Memory B cell (primary cell): ENCODE measurements at places on chromosomes 3 and 15.

DNA sequence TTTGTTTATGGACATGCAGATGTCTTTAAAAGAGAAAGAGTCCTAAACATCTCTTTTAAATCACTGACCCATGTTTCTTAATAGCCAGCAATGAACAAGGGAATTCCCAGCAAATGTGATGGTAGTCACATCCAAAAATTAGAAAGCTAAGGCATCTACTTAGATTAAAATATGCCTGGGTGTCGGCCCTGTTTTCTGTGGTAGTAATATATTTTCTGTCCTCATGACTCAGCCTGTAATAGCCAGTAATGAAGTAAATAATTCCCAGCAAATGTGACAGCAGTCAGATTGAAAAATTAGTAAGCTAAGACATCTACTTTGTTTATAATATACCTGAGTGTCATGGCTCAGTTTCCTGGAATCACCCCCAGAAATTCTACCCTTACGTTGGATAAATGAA, 60.6 kb upstream of the MYRIP start:
- no peak for DNase-seq

DNA sequence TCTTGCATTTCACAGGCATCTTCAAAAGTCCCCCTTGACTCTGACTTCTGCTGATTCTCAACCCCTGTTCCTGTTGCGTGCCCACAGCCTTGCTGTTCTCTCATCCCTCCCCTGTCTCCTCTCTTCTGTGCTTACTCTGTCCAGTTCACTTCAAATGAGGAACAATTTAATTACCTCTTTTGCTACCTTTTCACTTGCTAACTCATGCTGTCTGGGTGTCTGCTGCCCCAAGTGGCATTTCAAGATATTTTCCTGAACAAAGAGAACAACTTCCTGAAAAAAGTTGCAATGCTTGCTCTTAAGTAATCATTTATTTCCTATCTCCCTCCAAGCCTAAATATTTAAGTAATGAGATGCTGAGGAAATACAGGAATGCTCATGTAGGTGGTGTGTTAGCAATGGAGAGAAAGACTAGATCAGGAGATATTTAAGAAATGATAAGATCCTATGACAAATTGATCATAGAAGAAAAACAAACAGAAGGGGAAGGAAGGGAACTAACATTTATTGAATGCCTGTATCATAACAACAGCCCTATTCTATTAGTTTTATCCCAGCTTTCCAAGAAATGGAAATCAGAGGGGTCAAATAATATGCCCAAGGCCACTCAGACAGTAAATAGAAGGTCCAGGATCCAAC, 42.2 kb downstream of the SV2B start:
- no peak for DNase-seq

DNA sequence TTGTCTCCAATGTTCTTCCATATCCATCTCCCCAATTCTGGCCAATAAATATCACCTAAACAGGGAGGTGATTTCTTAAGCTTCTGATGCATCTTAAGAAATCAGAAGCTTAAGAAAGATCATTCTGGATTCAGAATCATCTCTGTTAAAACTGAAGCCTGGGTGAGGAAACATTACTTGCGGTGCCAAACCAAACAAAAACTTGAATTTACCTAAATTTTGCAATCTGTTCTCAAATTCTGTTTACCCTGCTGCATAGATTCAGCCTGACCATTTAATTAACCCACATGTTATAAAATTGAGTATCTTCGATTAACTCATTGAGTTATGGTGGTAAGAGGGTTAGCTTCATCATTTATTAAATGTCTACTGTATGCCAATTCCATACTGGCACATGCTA, 204.4 kb upstream of the ZNF385D start:
- DNase-seq, result no peak

GRCh38 chr3:31581660-31582059, 48.9 kb downstream of the STT3B start:
- DNase-seq, result no peak

- no peak for DNase-seq
Observed at GRCh38 chr3:37994639-37994972, 4.0 kb downstream of the VILL start.

DNA sequence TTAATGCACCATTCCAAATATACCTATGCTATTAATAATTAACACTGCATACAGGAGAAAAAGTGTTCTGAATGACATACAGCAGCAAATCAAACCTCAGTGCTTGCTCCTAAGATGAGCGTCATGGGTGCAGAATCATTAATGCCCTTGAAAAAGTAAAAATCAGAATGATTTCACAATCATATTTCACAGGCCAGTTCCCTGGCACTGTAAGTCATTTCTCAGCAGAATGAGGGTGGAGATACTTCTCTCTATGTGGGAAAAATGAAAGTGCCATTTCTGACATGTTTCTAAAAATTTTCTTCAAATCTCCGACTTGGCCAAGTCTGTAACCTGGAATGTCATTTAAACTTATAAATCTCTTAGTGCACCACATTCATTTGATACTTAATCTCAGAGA, 549.8 kb upstream of the AGTR1 start:
- DNase-seq, result no peak

DNA sequence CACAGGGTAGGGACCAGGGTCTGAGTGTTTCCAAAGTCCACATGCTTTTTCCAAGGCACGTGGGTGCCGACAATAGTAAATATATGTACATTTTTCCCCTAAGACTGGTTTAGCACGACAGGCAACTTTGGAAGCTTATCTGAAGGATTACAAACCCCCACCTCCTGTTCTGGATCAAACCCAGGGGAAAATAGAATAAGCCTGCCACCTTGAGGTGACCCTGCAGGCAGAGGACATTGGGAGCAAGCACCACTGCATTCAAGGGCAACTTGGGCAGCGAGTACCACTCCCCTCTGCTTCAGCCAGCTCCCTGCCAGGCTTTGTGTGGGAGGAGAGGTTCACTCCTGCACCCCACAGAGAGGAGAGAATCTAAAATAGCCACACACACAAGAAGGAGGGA, 44.8 kb downstream of the KBTBD12 start:
- DNase-seq, result no peak

DNA sequence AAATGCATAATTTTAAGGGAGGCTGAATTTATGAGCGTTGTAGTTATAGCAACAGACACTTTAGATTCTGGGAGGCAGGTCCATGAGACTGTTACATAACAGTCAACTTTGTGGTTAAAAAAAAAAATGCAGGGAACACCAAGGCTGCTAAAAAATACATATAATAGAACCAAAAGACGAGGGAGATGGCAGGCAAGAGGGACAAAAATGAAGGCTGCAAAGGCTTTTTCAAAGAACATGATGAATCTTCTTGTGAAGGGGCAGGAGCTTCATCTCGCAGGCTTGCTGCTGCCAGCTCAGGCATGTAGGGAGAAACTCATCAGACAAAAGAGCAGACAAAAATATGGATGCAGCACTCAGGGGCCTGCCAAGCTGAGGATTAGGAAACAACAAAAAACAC, 243.9 kb downstream of the SHQ1 start:
- no peak for DNase-seq

GRCh38 chr3:22729981-22730380, 473.1 kb upstream of the UBE2E2 start:
- no peak for DNase-seq

GRCh38 chr3:68866157-68866556, 66.2 kb downstream of the TAFA4 start:
- DNase-seq, result no peak

DNA sequence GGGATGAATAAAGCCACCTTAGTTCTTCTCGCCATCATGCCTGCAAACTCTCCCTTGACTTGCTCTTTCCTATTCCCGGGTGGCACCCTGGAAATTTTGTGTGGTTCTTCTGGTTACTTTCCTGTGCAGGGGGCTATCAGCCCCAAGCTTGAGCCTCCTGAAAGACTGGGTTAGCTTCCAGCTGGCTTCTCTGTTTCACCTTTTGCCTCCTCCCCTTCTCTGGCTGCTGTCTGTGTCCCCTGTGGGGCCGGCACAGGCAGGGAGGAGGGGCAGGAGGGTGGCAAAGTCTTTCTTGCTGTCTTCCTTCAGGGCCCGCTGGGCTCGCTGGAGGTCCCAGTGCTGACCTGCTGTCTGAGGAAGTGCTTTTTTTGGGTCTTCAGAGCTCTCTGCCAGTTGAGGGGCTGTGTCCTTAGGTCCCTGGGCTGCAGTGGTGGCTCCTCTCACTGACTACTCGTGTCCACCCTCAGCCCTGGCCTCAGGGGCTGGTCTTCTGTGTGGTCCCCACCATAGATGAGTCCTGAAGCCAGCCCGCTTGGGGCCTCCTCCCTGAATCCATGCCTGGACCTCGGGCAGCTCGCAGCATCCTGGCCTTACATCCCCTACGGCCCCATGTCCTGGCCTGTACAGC, 196.5 kb downstream of the KLF13 start:
- DNase-seq, result no peak

GRCh38 chr3:188236271-188236670, 82.3 kb downstream of the LPP start:
- DNase-seq, result no peak

DNA sequence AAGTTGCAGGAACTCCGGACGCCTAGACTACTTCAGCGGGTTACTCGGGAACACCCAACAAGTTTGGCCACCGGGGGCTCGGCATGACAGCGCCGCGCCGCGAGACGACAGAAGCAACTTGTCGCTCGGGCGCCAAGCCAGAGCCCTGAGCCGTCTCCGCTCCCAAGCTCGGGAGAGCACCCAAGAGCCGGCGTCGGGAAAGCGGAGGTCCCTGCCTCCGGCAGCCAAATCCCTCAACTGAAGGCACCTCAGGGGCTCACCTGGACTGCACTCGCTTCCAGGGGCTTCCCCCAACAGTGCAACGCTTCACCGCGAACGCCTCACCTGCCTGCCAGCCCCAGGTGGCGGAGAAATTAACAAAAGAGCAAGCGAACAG, 640 bp downstream of the MB21D2 start:
- DNase-seq, result no peak

- no peak for DNase-seq
Observed at GRCh38 chr15:46450112-46450809, 815.4 kb downstream of the SQOR start.

GRCh38 chr3:4551051-4551711, 58.0 kb downstream of the ITPR1 start:
- no peak for DNase-seq

DNA sequence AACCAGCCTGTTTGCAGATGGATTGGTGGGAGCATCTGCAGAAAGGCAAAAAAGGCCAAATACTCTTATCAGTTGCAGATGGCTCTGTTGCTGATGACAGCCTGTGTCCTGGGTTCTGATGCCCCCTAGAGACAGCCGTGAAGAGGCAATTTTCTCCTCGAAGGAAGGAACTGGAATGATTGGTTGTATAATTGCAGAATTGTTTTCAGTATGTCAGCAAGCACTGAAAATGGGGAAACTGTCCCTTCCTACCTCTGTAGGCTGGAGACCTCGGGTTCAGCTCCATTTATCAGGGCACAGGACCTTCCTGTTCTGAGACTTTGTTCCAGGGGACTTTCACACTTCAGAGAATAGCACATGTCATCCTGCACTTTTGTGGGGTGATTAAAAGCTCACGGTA, 103.0 kb downstream of the PGPEP1L start:
- no peak for DNase-seq
